ENCODE measurements at places on chromosomes 5 and 9.

DNA sequence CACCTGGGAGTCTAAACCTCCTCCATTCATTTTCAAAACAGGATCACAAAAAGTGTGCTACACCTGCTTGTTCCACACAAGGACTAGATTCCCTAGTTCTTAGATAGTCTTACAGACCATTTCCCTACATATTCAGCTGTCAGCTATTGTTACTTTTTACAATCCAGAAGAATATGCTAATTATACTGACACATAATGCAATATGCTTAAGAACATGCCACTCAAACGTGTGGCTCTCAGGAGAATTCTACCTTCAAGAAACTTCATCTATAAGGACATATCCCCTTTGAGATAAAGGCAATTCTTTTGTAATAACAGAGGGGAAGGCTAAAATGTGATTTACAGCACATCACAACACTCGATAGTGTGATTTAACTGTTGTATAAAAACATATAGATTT, 456.1 kb upstream of the ARRDC3 start:
- no peak for DNase-seq

GRCh38 chr5:126002222-126002897, 420.8 kb upstream of the GRAMD2B start:
- no peak for DNase-seq

DNA sequence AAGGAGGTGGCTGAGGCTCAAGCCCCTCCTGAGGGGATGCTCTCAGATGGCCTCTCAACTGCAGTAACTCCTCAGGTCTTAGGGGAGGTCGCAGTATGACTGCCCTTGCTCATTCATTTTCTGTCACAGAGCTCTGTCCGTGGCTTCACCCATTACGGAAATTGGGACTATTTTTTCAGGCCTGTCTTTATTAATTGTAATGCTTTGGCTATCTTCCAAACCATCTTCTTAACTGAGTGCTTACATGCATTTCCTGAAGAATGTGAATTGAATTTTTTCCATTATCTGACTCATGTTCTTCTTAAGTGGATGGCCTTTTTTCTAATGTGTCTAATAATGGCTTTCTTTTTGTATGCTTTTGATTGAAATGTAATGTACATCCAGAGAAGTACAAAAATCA, 36.4 kb upstream of the SV2C start:
- DNase-seq = no peak

- DNase-seq = no peak
These were observed 32.0 kb upstream of the DHFR start for GRCh38 chr5:80686757-80687156.

DNA sequence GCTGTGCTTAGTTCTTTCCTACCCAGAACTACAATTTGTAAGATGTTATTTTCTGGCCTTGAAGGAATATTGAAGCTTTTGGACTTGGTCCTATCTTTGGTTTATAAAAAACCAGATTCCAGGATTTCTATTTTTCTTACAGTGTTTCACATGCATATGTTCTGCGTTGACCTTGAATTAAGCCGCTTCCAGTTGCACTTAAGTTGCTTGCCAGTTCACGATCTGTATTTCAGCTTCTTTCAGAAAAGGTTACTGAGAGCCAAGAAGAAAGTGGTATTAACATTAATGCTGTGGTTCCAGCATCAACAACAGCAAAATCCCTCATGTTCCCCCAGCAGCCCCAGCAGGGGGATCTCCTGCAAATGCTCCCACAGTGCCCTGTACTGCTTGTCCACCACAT, 156.4 kb upstream of the ADAMTS16 start:
- no peak for DNase-seq

GRCh38 chr9:127187231-127187956, 65.0 kb upstream of the ANGPTL2 start:
- no peak for DNase-seq

GRCh38 chr5:19855031-19855430, 133.0 kb downstream of the CDH18 start:
- DNase-seq = no peak

DNA sequence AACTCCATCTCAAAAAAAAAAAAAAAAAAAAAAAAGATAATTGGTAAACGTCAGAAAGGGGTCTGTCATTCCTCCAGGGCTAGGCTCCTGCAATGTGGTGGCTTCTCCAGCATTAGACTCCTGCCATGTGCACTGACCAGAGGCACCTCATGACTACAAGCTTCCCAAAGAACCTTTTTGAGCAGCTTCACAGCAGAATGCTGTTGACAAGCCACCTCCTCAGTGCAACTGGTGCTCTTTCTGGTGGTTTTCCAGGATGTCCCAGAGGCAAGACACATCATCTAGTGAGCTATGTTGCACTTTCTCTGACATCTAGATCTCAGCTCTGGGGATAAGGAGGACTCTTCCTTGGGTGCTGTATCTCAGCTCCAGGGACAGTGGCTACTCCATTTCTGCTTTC, 11.6 kb downstream of the RPL37 start:
- no peak for DNase-seq

DNA sequence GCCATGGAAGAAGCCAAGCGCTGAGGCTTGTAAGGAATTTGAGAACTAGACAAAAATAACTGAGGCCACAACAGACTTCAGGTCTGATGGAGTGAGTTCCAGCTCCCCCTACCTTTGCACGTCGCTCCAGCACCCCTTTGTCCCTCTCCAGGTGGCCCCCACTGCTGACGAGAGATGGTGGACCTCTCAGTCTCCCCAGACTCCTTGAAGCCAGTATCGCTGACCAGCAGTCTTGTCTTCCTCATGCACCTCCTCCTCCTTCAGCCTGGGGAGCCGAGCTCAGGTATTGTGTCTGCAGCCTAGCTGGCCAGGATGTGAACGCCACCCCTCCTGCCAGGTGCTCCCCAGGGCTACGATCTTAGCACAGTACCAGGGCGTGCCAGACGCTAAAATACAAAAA, 5.2 kb downstream of the BTNL9 start:
- no peak for DNase-seq

DNA sequence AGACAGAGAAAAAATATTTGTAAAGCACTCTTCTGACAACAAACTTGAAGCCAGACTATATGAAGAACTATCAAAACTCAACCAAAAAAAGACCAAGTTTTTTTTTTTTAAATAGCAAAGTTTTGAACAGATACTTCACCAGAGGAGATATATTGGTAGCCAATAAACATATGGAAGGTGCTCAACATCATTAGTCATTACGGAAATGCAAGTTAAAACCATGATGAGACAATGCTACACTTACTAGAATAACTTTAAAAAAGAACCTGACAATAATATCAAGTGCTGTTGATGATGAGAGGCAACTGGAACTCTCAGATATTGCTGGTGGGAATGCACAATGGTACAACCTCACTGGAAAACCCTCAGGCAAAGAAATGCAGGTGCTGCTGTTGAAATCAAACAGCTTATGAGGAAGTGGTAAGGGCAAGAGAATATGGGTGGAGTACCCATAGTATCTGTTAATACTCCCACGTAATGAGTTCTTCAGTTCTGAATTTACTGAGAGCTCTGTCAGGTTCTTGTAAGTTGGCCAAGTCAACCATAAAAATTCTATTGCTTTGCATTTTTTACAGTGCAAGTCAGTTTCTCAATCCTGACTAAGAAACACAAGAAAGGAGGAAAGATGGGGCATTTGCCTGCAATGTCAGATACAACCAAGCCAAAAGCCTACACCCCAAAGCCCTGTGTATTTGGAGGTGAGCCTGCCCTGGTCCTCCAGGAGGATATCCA, 87.3 kb upstream of the GNAQ start:
- DNase-seq = no peak

- no peak for DNase-seq
These were observed 83.7 kb downstream of the TARS1 start for GRCh38 chr5:33524476-33524875.

- DNase-seq = no peak
These were observed 682.0 kb downstream of the MTRR start for GRCh38 chr5:8550921-8551320.

DNA sequence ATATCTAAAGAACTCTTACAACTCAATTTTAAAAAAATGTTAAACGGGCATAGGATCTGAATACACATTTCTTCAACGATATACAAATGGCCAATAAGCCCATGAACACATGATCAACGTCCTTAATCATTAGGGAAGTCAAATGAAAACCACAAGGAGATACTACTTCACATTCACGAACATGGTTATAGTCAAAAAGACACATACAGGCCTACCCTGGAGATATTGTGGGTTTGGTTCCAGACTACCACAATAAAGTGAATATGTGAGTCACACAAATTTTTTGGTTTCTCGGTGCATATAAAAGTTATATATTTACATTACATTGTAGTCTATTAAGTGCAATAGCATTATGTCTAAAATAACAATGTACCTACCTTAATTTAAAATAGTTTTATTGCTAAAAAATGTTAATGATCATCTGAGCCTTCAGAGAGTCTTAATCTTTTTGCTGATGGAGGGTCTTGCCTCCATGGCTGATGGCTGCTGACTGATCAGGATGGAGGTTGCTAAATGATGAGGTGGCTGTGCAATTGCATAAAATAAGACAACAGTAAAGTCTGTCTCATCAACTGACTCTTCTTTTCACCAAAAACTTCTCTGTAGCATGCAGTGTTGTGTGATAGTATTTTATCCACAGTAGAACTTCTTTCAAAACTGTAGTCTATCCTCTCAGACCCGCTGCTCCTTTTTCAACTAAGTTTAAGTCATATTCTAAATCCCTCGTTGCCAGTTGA, 15.1 kb downstream of the AK3 start:
- no peak for DNase-seq

DNA sequence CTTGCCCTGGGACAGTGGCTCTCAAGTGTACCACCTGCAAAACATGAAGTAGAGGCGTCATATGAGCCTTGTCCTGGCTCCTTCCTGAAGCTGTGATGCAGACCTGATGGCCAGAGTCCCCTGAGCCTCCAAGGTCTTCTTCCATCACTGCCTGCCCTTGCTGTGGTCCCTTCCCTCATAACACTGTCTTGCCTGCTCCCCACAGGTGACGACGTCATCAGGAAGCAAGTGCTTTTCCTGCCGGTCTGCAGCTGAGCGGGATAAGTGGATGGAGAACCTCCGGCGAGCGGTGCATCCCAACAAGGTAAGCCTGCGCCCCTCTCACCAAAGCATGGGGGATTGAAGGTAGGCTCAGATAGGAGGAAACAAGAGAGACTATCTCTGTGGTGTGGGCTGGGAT, 107.3 kb downstream of the DAB2IP start:
- no peak for DNase-seq

DNA sequence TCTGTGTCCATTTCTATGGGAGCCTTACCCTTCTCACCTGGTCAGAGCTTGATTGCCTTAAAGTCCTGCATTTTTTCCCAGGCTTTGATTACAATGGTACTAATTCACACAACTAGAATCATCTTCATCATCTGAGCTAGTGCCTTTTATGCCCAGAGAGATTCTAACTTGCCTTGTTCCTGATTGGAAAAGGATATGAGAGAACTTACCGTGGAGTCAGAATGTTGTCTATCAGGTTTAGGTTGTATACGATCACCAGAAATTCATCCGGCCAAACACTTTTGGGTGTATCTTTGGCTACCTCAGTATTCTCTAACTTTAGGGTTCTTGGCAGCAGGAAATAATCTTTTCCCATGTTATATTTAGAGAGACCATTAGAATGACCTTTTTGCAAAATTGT, 71.7 kb downstream of the AOPEP start:
- no peak for DNase-seq

DNA sequence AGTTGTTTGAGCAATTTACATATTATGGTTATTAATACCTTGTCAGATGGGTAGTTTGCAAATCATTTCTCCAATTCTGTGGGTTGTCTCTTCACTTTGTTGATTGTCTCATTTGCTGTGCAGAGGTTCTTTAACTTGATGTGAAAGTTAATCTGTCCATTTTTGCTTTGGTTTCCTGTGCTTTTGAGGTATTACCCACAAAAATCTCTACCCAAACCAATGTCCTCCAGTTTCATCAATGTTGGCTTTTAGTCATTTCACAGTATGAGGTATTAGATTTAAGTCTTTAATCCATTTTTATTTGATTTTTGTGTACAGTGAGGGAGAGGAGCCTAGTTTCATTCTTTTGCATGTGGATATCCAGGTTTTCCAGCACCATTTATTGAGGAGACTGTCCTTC, 82.4 kb downstream of the MRPS30 start:
- DNase-seq = no peak

DNA sequence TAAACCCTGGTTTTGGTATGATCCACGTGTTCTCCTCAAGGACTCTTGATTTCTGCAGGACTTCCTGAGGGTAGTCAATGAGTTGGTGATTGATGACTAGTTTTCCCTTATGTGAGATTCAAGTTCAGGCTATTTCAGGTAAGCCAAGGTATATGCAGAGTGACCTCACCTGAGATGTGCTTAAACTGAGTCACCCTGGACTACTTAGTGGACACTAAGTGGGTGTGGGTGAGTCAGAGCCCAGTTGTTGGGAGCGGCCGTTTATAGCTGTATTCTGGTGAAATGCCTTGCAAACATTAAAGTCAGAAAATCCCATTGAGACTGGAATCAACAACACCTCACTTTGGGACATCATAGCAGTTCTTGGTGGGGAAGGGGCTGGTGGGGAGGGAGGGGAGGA, 62.9 kb downstream of the SLC28A3 start:
- no peak for DNase-seq

DNA sequence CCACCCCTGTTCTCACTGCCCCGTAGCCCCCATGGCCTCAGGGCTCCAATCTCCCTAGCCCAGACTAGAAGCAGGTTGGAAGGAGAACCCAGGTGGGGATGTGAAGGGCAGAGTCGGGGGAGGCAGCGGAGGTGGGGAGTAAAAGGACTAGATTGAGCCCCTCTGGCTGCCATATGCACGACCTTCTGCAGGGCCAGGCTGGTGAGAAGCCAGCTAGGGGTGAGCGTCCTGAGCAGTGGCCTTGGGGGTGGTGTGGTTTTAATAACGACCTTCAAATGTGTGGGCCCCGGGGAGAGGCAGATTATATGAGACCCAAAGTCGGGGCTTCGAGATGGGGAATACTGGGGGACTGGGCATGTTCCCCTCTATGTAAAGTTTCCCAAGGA, 139.5 kb downstream of the C9orf50 start:
- no peak for DNase-seq

- no peak for DNase-seq
These were observed 27.0 kb downstream of the PLPPR1 start for GRCh38 chr9:101055516-101055915.

- no peak for DNase-seq
These were observed 8.7 kb downstream of the NREP start for GRCh38 chr5:111748304-111748763.

GRCh38 chr5:180798193-180798592, 4.4 kb downstream of the MGAT1 start:
- DNase-seq = no peak

DNA sequence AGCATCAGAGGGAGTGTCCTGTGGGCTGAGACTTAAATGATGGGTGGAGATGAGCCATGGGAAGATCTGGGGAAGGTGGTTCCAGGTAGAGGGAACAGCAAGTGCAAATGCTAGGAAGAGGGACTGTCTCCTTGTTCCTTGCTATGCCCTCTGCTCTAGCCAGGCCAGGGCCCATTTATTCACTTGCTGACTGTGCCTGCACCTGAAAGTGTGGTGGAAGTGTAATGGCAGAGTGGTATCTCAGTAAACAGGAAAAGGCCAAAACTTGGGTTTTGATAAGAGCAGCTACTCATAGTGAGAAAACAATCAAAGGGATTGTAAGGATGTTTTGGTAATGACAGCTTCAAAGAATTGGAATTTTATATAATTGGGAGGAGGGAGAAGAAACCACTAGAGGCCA, 32.4 kb downstream of the TLE4 start:
- DNase-seq = no peak
